ENCODE measurements at places on chromosomes 16 and 17. TPM values are rescaled to one million over a fixed set of nuclear protein-coding genes. Genes with fewer than 3 reads are reported as not detected.
A peak's percentile ranks its signal among the peaks of the same experiment; 100 is the strongest.

The ADAD2 gene
- not detected for total RNA-seq

The SLC13A5 gene
- not detected for total RNA-seq

The KRT24 gene
- total RNA-seq = not detected

The TXNDC17 gene
- 69.0 TPM for total RNA-seq

DNA sequence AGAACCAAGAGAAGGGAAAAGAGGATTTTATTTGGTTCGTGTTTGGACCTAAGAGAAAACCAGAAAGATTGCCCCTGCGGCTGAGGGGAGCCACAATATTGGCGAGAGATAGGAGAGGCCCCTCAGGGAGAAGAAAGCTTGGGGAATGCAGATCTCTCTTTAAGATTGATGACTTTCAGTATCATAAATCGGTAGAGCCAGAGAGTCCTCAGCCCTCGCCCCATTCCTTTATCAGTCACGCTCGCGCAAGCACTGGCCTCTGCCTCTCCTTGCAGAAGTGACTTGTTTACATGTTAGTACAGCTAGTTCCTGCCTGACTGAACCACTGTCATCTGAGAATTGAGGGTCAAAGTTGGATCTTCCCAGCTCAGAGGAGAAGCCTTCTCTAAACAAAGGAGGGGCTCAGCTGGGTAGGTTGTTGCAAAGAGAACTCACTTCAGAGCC, 21.5 kb upstream of the KRT19 start:
- no peak for DNase-seq

- peak; percentile 37 for DNase-seq
Observed at GRCh38 chr17:79800325-79801155, 3.7 kb upstream of the CBX8 start.

DNA sequence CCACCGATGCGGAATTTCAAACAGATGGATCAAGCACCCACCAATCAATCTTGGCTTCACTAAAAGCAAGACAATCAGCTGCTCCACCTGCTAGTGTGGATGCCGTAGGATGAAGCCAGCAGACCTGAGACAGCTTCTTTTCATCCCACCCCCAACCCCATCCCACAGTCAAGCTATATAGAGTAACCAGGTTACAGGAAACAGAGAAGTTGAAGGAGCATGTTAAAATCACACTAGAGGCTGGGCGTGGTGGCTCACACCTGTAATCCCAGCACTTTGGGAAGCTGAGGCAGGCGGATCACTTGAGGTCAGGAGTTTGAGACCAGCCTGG, 37.7 kb downstream of the CMTM4 start:
- no peak for DNase-seq

DNA sequence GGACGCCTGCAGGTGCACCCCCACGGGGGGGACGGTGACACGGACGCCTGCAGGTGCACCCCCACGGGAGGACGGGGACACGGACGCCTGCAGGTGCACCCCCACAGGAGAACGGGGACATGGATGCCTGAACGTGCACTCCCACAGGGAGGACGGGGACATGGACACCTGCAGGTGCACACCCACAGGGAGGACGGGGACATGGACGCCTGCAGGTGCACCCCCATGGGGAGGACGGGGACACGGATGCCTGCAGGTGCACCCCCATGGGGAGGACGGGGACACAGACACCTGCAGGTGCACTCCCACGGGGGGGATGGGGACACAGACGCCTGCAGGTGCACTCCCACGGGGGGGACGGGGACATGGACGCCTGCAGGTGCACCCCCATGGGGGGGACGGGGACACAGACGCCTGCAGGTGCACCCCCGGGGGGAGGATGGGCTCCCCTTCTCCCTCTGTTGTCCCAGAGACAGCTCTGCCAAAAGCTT, 114.5 kb upstream of the METRNL start:
- no peak for DNase-seq

DNA sequence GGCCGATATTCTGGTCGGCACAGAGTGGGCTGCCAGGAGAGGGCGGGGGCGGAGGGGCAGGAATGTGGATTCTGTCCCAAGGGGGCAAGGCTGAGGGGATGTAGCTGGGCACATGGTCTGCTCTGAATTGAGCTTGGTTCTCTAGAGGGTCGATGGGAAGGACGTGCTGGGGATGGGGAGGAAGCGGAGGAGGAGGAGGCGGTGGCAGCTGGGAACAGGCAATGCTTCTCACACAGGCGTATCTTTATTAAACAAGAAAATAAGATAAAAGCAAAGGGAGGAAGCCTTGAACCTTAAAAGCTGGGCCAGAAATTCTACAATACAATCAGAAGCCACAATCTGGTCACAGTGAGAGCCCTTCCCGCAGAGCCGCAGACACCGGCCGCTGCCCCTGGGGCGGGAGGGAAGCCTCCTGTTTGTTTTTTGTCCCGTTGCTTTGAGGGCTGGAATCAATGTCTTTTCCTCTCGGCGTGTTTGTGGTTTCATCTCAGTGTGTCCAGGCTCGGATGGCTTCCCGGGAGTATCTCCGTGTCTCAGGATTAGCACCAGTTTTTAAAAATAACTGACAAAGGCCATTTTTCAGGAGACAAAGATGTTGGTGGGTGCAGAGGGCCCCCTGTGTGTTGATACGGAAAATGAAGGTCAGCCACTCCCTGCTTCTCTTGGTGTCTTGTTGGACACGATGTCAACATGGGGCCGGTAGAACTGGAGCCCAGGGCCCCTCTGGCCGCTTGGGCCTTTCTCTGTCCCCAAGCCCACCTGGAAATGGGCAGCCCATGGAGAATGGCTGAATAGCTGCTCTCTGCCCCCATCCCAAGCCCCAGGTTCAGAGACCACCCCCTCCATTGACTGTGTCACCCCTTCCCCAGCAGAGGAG, 12.3 kb upstream of the SLC7A5 start:
- DNase-seq = no peak

DNA sequence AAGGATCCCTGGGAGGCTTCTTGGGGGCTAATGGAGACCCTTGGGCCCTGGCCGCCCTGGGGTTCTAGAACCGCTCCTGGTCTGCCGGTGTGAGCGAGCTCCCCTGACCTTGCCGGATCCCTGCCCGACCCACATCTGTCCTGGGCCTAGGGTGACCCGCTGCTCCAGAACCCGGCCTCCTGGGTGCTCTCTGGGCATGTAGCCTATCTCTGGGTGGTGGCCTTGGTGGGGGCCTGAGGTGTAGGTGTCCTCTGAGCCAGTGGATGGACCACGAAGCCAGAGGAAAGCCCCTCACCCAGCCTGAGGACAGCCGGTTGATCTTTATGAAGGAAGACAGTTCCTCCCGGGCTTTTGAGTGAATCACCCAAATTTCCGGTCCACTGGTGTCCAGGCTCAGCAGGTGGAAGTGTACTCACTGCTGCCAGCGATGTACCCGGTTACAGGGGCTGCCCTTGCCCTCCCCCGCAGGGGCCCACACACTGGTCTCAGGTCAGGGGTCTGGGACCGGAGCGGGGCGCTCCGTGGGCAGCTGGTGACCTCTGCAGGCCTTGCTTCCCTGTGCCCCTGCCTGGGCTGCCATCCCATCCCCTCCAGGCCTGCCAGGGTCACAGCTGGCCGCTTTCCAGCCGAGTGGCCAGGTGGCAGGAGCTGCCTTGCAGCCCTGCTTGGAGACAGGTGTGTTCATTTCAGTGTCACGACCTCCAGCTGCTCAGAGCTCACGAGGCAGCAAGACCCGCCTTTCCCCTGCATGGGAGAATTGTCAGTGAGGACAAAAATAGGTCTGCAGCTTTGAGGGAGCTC, 10.5 kb upstream of the GSE1 start:
- DNase-seq = no peak

- DNase-seq = peak; percentile 90
Observed at GRCh38 chr16:11354733-11355574, 9.7 kb downstream of the RMI2 start.

- no peak for DNase-seq
Observed at GRCh38 chr16:58002936-58003335, 1.7 kb downstream of the USB1 start.

GRCh38 chr17:9115214-9116191, 94.2 kb downstream of the NTN1 start:
- peak; percentile 44 for DNase-seq

DNA sequence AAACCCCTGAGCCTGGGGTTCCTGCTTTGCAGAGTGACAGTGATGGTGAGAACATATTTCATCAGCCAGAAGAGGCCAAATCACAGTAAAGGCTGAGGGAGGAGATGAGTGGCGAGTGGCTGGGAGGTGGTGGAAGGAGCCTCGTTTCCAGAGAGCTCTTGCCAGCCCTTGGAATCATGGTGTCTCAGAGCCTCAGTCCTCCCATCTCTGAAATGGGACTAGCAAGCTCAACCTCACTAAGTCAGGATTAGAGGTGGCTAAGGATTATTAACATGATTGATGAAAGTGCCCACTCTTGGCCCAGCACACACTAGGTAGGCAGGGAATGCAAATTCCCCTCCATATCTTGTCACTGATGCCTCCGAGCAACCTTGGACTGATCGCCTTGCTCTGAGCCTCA, 43.0 kb downstream of the IL4R start:
- DNase-seq = no peak

All from activated CD4-positive, alpha-beta T cell treated with anti-CD3 and anti-CD28 coated beads, Interleukin-2, amount 10 ng/mL, durations not matched to agents 7 days and 5 days (primary cell).